Activated effector memory CD4-positive, alpha-beta T cell treated with Interleukin-2 at 50 U/mL for 16 hours (primary cell): ENCODE measurements at places on chromosomes 5 and 9.

DNA sequence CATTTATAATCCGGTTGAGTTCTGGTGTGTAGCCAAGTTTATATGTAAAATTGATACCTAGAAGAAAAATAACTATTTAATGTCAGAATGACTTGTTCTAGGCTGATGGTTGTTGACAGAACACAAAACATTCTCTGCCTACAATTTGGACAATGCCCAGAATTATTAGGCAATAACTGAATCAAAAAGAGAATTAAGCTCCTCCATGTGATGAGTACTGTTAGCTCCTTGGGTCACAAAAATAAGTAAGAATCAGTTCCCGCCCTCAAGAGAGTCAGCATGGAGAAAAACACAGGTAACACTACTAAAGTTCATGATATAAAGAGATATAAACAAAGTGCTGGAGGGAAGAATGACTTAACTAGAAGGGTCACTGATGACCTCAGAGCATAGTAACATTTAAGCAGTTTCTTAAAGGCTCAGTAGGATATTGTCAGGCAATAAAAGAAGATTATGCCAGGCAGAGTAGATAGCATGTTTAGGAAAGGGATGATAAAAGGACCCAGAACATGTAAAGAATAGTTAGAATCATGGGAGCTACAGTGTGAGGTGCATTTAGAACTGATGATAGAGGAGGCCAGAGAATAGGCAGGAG is 200.5 kb upstream of the ACTBL2 start:
- DNase-seq, result no peak

GRCh38 chr5:107396351-107396690 is 274.4 kb downstream of the EFNA5 start:
- DNase-seq, result no peak

DNA sequence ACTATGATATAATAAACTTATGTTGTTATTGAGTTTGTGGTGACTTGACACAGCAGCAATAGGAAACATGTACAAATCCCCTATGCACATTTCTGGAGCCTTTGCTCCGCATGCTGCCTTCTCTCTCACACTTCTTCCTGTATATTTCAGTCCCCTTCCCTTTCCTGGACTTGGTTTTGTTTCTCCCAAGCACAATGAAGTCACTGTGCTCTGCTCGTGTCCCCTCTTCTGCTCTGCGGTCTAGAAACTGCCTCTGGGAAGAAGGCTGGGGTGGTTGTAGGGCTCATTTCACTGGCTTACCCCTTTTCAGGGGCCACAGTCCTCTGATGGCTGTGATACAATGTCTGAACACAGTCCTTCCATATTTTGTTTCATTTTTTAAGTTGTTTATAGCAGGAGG is 15.7 kb upstream of the FGD3 start:
- no peak for DNase-seq

- DNase-seq, result no peak
These were observed 365.2 kb upstream of the TUSC1 start for GRCh38 chr9:26043431-26043830.

- no peak for DNase-seq
These were observed 378.2 kb upstream of the RPS23 start for GRCh38 chr5:82656341-82656761.

GRCh38 chr5:33840927-33841547 is 50.8 kb downstream of the ADAMTS12 start:
- no peak for DNase-seq

- DNase-seq, result no peak
These were observed 17.9 kb downstream of the SRFBP1 start for GRCh38 chr5:121979691-121980090.

- no peak for DNase-seq
These were observed 5.7 kb downstream of the TCOF1 start for GRCh38 chr5:150363185-150363584.

- DNase-seq, result no peak
These were observed 144.8 kb downstream of the GADD45G start for GRCh38 chr9:89749500-89750116.

DNA sequence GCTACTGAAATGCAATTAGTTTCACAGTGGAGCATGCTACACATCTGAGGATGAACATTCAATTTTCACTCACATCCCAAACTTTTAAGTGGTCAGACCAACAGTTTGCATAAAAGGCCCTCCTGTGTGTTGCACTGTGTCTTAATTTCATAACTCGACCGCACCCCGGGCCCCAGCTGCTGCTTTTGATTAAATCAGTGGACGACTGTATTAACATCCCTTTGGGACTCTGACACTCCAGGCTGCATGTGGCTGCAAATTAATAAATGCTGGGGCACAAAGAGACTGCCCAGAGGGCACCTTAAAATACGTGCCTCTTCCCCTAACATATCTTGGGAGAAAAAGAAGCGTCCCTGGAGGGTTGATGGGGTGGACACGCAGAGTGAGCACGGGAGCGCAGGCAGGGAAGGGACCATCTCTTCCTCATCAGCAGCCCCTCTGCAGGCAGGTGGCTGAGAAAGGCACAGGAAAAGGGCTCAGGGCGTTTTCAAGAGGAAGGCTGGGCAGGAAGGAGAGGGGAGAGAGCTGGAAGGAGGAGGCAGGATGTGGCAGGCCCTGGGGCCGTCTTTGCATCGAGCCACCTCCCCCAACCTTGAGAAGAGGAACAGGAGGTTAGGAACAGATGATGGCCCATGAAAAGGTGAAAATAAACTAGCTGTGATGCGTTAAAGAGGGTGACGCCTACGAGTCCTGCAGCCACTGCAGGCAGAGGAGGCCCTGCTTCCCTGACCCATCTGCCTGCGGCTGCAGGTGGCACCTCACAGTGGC is 18.6 kb downstream of the MED10 start:
- peak; percentile 24 for DNase-seq

DNA sequence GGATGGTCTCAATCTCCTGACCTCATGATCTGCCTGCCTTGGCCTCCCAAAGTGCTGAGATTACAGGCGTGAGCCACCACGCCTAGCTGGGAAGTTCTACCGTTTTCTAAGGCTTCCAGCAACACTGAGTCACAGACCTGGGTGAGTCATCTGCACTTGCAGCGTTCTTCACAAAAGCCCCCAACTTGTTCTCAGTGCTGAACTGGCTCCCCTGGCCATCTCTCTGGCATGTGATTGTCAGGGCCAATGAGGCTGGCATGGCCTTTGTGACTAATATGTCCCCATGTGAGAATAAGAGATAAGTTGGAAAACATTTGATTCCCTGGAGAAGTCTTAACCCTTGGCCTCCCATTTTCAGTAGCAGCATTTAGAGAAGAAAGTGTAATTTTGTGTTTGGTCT is 124.4 kb downstream of the WDR41 start:
- no peak for DNase-seq

GRCh38 chr5:43840424-43841125 is 237.6 kb downstream of the NNT start:
- DNase-seq, result no peak

DNA sequence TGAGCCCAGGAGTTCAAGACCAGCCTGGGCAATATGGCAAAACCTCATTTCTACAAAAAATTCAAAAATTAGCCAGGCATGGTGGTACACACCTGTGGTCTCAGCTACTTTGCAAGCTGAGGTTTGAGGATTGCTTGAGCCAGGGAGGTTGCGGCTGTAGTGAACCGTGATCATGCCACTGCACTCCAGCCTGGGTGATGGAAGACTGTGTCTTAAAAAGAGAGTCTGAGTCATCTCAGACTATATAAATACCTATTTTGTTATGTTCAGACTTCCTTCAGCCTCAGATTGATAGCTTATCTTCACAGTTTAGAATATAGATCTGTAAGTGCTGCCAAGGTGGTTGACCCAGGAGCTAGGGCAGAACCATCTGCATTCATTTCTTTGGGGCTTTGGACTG is 1.6 kb upstream of the PAIP2 start:
- DNase-seq, result no peak

GRCh38 chr9:8895106-8895860 is 1095.7 kb upstream of the DMAC1 start:
- no peak for DNase-seq

GRCh38 chr5:150622157-150622556 is 18.3 kb upstream of the SYNPO start:
- no peak for DNase-seq

DNA sequence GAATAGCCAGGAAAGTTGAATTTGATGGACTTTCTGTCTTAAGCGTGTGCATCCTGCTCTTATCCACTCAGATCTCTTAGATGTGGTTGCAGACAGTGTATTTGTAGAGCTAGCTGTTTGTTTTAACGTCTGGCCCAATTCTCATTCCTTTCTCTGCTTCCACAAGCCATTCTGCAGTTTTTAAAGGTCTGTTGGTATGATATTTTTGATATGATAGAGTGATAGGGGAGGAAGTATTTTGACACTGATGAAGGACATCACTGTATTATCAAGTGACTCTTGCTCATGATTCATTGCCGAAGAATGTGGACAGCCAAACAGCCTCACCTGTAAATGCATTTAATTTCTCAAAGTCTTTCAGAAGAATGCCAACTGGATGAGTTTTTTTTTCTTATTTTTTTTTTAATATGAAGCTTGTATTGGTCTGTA is 4.5 kb downstream of the TJP2 start:
- no peak for DNase-seq

DNA sequence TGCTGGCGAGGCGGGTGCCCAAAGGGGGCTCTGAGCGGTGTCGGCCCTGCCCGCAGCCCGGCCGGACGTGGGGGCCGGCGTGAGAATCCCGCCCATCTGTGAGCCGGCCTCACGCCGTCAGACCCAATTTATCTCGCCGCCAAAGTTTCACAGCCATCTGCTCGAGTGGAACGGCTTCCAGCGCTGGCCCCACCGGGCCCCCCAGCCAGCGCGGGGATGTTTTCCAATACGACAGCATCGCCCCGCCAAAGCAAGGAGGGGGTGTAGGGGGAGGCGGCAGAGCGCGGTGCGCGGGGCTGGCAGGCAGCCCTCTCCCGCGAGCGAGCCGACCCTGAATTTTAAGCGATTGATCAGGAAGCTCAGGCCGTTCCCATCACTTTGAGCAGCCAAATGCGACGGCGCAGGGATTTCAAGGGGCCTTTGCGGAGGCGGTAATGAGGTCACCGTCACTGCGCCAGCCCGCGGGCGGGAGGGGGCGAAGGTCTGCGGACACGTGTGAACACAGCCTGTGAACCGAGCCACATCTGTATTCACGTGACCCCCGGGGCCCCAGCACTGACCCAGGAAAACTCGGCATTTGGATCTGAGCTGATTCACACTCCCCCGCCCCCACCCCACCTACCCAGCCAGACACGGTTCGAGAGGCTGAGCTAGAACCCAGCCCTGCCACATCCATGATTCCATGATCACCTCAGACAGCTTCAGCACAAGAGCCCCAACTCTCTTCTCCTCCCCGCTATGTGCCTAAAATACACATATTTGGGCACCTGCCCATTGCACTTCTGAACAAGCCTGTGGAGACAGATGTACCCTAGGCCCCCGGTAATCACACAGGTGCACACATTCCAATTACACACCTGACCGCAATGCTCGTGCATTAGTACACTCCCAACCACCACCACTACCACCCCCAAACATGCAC is 47.8 kb upstream of the PSD2 start:
- DNase-seq, result peak; percentile 9

- DNase-seq, result no peak
These were observed 462.1 kb upstream of the GRAMD2B start for GRCh38 chr5:125961150-125961549.

GRCh38 chr9:14401911-14402310 is 88.0 kb upstream of the NFIB start:
- no peak for DNase-seq

DNA sequence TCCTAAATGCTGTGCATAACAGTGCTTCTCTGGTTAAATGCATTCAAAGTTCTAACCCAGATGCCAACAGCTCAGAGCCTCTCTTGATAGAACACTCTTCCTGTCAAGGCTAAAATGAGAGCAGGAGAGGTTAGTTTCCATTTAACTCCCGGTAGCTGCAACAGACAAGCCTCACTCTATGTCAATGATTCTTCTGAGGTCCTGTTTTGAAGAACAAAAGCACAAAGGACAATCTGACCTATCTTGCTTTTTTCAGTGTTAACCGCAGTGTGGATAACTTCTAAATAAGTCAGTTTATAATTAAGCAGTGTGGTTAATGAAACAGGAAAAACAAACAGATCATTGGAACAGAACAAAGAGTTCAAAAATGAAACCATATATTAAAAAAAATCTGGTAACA is 80.7 kb downstream of the ANKRD55 start:
- DNase-seq, result no peak

- no peak for DNase-seq
These were observed 63.3 kb upstream of the PCA3 start for GRCh38 chr9:76700916-76701315.

DNA sequence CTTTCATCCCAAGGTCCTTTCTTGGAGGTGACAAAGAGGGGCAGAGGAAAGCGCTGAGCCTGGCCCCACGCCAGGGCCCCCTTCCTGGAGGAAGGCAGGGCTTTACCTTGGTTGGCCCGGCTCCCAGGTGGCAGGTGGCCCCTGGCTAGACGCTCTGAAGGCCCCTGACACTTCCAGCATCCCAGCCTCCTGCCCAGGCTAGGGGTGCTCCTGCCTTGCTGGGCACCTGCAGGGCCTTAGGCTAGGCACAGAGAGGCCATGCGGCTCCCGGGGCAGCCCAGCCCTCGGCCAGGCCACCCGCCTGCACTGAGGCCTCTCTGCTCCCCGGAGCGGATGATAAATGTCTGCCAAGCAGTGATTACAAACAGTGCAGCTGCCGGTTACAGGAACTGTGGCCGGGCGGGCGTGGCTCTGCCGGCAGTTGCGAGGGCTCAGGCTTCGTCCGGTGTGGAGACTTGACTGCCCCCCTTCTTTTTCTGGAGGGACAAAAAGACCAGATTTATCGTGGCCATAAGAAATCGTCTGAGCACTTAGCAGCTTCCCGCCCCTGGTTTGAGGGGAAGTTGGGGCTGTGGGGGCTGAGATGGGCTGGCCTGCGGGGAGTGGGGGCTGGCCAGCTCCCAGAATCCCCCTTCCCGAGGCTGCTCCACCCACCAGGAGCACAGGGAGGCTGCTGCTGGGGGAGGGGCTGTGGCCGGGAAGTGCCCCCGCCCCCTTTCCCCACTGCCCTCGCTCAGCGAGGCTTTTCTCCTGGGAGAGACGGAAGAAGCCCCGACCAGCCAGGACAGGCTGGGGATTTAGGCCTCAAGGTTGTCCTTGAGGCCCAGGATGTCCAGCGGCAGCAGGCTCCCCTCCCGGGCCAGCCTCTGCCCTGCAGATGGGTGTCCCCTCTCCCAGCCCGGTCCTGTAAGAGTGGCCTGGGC is 31.6 kb upstream of the UBAC1 start:
- DNase-seq, result peak; percentile 42

GRCh38 chr5:36045895-36046294 is 20.8 kb downstream of the UGT3A2 start:
- DNase-seq, result no peak

GRCh38 chr5:148776780-148777179 is 49.6 kb upstream of the ADRB2 start:
- DNase-seq, result no peak

- no peak for DNase-seq
These were observed 93.7 kb upstream of the SMC5 start for GRCh38 chr9:70165006-70165602.

GRCh38 chr9:69546265-69546664 is 125.9 kb downstream of the APBA1 start:
- DNase-seq, result no peak

DNA sequence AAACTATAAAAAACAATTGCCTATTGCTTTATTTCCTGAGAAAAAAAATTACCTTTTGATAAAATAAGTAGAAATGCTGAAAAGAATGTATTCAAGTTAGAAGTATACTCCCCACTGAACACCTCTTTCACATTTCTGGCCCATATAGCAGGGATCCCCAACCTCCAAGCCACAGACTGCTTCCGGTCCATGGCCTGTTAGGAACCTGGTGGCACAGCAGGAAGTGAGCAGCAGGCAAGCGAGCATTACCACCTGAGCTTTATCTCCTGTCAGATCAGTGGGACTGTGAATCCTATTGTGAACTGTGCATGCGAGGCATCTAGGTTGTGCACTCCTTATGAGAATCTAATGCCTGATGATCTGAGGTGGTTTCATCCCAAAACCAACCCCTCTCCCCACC is 563.9 kb downstream of the RAB3C start:
- no peak for DNase-seq
